ENCODE measurements at places on chromosomes 3 and 15.
A peak's percentile ranks its signal among the peaks of the same experiment; 100 is the strongest.

DNA sequence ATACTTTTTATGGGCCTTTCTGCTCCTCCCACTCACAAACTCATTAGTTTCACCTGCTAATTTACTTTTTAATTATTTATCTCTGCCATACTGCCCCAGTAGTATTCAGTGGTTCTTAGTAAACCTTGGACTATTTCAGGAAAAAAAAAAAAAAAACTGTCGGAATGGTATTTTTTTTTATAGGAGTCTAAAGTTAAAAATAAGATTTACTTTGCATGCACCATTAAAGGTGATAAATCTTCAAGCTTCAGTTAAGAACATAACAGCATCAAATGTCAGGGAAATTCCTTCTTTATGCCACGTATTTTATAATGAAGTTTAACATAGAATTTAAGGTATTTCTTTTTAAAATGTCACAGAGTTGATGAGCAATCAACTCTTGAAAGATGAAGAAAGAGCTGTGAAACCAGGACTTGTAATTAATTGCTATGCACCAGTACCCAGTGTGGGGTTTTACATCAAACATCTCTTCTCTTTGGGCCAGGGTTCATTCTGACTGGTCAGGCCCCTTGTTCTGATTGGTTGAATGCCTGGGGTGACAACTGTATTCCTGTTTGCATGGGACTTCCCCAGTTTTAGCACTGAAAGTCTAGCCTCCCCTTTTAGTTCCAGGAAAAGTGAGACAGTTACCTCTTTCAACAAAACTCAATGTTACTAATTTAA, 40.3 kb upstream of the PTPRG start:
- H3K27ac ChIP-seq: peak overlapping the region; percentile 54
- no peak for DNase-seq
- no peak overlapping the region for H3K4me3 ChIP-seq
- no peaks in the 10 kb centered on the region for H3K36me3 ChIP-seq
- peaks cover 24% of the 10 kb centered on the region for H3K4me1 ChIP-seq

DNA sequence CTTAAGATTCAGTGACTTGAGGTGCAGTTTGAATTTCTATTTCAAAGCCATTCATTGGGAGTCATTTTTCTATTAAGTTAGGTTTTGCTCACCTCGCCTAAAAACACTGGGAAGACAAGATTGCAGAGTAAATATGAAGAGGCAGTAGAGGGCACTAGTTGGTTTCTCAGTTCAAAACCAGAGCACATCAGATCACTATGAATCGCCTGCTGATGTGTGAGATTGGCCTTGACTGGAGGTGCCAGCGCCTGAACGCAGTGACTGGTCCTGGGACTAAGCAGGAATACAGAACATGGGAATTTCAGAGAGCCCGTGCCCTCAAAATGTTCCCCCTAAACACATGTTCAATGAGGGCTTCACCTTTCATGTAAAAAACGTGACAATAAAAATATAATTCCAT, 229.0 kb downstream of the ITPR1 start:
- H3K27ac ChIP-seq: no peak overlapping the region
- peaks cover 5% of the 10 kb centered on the region for H3K27me3 ChIP-seq
- H3K36me3 ChIP-seq: no peaks in the 10 kb centered on the region
- H3K4me3 ChIP-seq: no peak overlapping the region

GRCh38 chr15:92002666-92003065, 149.2 kb downstream of the SLCO3A1 start:
- no peaks in the 10 kb centered on the region for H3K36me3 ChIP-seq
- H3K4me1 ChIP-seq: peaks cover 12% of the 10 kb centered on the region
- no peak overlapping the region for H3K27ac ChIP-seq
- DNase-seq: no peak
- no peak overlapping the region for H3K4me3 ChIP-seq
- peaks cover 3% of the 10 kb centered on the region for H3K27me3 ChIP-seq

DNA sequence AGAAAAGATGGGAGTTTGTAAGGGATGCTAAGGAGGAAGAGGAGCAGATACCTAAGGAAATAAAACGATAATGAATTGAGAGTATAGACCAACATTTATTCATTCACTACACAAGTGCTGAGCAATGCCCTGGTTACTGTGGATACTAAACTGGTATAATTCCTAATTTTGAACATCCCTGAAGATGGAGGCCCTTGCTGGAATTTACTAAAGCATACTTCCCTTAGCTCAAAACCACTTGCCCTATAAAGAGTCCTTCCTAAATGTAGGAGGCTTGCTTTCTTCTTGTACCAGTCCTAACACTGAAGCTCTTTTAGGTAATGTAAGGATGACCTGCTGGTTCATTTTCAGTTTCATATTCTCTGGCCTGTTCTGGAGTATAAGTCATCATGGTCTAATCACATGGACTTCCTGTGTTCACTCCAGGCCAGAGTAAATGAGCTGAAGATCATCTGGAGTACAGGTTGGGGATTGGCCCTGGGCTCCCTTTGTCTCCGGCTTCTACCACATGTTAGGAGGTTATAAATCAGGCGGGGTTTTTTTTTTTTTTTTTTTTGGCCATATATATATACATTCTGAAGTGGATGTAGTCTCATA, 40.1 kb upstream of the MTMR10 start:
- no peaks in the 10 kb centered on the region for H3K36me3 ChIP-seq
- no peaks in the 10 kb centered on the region for H3K4me1 ChIP-seq
- no peak overlapping the region for H3K27ac ChIP-seq
- DNase-seq: no peak
- H3K4me3 ChIP-seq: no peak overlapping the region

DNA sequence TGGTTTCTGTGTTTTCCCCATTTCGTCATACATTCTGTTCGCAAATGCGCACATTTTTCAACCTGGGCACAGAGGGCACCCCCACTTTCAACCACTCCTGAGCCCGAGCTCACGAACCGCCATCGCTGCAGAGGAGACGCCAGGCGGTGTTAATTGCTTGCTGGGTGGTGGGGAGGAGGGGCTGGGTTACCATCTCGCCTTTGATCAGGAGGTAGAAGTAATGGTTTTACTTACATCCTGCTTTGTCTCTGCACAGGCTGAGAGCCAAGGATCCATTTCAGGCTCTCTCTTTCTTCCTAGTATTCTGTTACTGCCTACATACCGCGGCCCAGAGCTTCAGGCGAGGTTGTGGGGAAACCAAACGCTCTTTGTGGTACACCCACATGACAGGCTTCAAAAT, 177.3 kb upstream of the WNT5A start:
- no peaks in the 10 kb centered on the region for H3K27me3 ChIP-seq
- H3K4me1 ChIP-seq: no peaks in the 10 kb centered on the region
- H3K4me3 ChIP-seq: no peak overlapping the region

GRCh38 chr3:193932136-193932535, 203.8 kb upstream of the HES1 start:
- no peaks in the 10 kb centered on the region for H3K27me3 ChIP-seq
- peak overlapping the region; percentile 81 for H3K27ac ChIP-seq
- H3K36me3 ChIP-seq: peaks cover 2% of the 10 kb centered on the region
- no peak overlapping the region for H3K4me3 ChIP-seq
- no peak for DNase-seq

- H3K4me3 ChIP-seq: no peak overlapping the region
- H3K27ac ChIP-seq: no peak overlapping the region
- peak; percentile 6 for DNase-seq
- H3K36me3 ChIP-seq: no peaks in the 10 kb centered on the region
These were observed 308.5 kb downstream of the ROBO2 start for GRCh38 chr3:77348244-77348855.

- H3K27ac ChIP-seq: peak overlapping the region; percentile 98
- peaks cover 44% of the 10 kb centered on the region for H3K27me3 ChIP-seq
- H3K4me1 ChIP-seq: peaks cover 14% of the 10 kb centered on the region
- peak overlapping the region; percentile 91 for H3K4me3 ChIP-seq
- H3K36me3 ChIP-seq: no peaks in the 10 kb centered on the region
These were observed 11.7 kb downstream of the GNB5 start for GRCh38 chr15:52179278-52180195.

DNA sequence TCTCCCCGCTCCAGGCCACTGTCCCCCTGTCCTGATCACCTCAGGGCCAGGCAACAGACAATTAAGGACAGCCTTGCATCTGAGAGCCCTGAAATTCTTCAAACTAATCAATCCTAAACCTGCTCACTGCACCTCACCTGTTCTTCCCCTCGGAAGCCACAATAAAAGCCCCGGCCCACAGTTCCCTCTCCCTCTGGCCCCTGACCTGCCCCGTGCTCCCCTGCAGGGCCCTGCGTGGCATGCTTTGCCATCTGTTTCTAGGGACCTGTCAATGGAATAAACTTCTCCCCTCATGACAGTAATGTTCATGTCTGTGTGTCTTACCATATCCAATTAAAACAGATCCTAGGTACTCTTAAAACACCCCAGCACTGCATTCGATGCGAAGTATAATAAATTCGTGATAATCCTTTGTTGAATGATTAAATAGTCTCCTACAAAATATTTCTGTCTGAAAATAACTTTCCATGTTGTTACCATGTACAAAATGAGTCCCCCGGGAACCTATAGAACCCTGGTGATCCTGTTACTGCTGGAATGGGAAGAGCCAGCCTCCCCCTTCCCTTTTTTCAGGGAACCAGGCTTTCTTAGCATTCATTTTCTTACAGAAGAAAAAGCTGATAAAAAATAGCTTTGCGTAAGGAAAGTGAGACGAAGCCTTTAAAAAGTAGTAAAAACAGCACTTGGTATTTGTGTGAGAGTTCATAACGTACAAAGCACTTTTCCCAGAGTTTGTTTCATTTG, 59.0 kb downstream of the ABTB1 start:
- peaks cover 8% of the 10 kb centered on the region for H3K27me3 ChIP-seq
- no peak overlapping the region for H3K4me3 ChIP-seq
- no peaks in the 10 kb centered on the region for H3K36me3 ChIP-seq
- DNase-seq: no peak
- H3K27ac ChIP-seq: no peak overlapping the region
- peaks cover 40% of the 10 kb centered on the region for H3K4me1 ChIP-seq

- DNase-seq: no peak
- no peaks in the 10 kb centered on the region for H3K4me1 ChIP-seq
- no peak overlapping the region for H3K4me3 ChIP-seq
- no peaks in the 10 kb centered on the region for H3K27me3 ChIP-seq
These were observed 31.3 kb upstream of the PIK3CA start for GRCh38 chr3:179116816-179117215.

- DNase-seq: no peak
- no peak overlapping the region for H3K27ac ChIP-seq
- no peaks in the 10 kb centered on the region for H3K27me3 ChIP-seq
- no peaks in the 10 kb centered on the region for H3K36me3 ChIP-seq
- no peak overlapping the region for H3K4me3 ChIP-seq
These were observed 1.2 kb downstream of the CPA3 start for GRCh38 chr3:148866261-148866660.

GRCh38 chr3:52345521-52346109, 29.5 kb downstream of the DNAH1 start:
- H3K27me3 ChIP-seq: no peaks in the 10 kb centered on the region
- H3K27ac ChIP-seq: no peak overlapping the region
- no peaks in the 10 kb centered on the region for H3K36me3 ChIP-seq
- H3K4me3 ChIP-seq: no peak overlapping the region
- DNase-seq: no peak

DNA sequence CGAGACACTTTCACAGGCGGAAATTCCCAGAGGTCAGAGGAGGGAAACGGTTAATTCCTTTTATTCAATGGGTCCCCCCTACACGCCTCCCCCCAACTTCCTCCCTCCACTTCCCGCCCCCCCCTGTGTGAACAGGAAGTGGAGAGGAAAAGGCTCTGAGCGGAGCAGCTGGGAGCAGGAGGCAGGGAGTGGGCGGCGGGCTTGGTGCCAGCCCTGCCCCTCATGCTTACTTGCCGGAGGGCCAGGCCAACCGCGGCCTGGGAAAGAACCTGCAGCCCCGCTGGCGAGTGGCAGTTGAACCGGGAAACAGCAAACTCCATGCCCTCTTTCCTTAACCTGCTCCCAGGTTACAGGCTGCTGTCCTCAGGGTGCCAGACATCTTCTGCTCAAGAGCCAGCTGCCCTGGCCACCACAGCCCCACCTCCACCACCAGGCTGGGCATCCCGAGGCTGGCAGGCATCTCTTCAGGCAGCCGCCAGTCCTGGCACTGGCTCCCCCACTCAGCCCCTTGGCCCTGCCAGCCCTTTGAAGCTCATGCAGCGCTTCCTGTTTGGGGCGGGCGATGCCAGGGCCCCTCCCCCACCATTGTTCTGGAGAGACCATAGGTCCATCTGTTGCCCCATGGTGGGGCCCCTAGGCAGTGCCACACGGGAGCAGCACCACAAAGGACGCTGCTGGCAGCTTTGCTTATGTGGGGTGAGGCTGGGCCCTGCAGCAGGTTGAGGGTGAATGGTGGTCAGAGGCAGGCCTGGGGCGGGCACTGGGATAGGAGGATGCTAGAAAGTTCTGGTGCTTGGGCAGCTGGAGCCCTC, 12.9 kb downstream of the VPS18 start:
- no peak overlapping the region for H3K27ac ChIP-seq
- DNase-seq: no peak

DNA sequence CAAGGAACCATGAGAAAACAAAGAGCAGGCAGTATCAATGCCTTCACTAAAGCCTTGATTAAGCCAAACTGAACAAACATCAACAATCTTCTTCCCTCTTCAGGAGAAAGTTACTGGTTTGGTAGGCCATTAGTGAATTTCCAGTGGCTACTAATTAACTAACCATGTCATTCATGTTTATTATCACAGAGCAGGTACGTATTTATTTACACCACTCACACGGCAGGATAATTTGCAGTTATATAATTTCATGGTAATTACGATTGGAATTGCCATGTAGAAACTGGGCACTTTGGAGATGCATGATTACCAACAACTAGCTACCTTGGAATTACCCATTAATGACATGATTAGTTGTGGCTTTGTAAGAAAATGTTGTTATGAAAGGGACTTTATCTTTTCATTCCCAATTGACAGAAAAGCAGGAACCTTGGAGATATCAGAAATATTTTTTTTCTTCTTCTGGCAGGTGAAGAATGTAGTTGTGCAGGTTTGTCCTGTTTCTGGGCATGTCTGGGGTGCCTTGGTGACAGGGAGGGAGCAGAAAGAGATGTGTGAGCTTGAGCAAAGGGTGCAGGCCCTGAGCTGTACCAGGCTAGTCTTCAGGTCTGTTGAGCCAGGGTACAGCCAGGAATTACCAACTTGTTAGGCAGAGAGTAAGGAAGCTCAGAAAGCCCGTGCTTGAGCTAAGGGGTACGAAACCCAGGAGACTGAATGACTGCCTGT, 310.7 kb downstream of the RORA start:
- H3K4me3 ChIP-seq: no peak overlapping the region
- H3K27me3 ChIP-seq: peaks cover 24% of the 10 kb centered on the region
- no peak overlapping the region for H3K27ac ChIP-seq
- DNase-seq: no peak

DNA sequence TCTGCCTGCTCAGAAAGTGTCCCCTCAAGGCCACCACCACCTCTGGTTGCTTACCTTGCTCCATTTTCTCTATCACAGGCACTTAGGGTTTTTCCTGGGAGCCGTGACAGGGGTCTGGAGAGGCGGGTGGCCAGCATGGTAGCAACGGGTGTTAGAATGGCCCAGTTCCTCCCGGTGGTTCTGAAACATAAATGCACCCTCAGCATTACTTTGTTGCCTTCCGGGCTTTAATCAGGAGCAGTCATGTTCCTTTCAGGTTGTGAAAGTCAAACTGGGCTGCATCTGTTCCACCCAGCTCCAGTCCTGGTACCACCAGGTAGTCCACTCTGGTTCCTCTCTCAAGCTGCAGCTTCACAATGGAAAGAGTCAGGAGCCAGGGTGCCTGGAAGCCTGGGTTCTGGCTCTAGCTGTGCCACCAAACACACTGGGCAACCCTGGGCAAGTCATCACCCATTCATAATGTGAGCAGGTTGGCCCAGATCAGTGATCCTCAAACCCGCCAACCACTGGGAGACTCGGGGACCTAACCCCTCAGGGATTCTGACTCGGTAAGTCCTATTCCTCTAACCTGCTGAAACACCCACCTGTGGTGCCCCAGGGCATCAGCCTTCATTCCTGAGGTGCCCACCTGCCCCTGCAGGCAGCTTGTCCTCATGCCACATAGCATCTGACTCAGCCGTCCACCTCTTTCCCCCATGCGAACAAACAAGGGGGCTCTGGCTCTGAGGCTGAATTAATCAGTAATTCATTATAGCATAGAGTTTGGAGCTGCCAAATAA, 9.3 kb downstream of the BDH1 start:
- no peak for DNase-seq
- H3K4me3 ChIP-seq: no peak overlapping the region
- peaks cover 11% of the 10 kb centered on the region for H3K4me1 ChIP-seq
- H3K27me3 ChIP-seq: no peaks in the 10 kb centered on the region
